Inflammatory macrophage (primary cell): ENCODE measurements at places on chromosomes 12 and 14.

DNA sequence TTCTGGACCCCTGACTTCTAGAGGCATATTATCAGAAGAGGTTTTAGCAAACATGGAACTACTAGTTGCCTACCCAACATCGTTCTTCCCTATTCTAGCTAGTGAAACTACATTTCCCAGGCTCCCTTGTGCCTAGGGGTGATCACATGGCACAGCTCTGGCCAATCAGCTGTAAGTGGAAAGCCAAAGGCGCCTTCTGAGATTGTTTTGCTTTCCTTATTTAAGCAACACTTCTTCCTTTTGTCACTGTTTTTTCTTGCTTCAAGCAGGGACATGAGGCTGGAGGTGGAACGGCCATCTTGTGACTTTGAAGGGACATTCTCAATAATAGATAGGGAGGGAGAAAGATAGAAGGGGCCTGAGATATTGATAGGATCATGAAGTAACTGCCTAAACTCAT lies 136.7 kb downstream of the ZNF664 start:
- peak; percentile 40 for DNase-seq

- DNase-seq, result no peak
Measured at GRCh38 chr14:94460631-94461416, 8.2 kb upstream of the SERPINA11 start.

- DNase-seq, result no peak
Measured at GRCh38 chr14:103286460-103286859, 47.6 kb upstream of the EIF5 start.

- no peak for DNase-seq
Measured at GRCh38 chr12:212715-213526, 1.0 kb downstream of the SLC6A12 start.

DNA sequence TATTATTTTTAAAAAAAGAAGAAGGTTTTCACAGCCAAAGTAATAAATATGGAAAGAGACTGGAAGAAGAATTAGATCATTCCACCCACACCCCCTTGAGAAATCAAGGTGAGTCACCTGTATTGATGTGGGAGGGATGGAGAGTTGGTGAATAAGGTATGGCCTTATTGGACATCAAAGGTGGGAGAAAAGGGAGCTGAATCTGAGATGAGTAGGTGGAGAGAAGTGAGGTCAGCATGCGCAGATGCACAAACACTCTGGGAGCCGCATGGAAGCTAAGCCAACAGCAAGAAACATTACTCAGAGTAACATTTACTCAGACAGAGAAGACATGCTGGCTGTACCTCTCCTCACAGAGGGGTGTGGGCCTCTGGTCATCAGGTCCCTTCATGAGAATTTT lies 113.1 kb upstream of the FOXG1 start:
- no peak for DNase-seq

DNA sequence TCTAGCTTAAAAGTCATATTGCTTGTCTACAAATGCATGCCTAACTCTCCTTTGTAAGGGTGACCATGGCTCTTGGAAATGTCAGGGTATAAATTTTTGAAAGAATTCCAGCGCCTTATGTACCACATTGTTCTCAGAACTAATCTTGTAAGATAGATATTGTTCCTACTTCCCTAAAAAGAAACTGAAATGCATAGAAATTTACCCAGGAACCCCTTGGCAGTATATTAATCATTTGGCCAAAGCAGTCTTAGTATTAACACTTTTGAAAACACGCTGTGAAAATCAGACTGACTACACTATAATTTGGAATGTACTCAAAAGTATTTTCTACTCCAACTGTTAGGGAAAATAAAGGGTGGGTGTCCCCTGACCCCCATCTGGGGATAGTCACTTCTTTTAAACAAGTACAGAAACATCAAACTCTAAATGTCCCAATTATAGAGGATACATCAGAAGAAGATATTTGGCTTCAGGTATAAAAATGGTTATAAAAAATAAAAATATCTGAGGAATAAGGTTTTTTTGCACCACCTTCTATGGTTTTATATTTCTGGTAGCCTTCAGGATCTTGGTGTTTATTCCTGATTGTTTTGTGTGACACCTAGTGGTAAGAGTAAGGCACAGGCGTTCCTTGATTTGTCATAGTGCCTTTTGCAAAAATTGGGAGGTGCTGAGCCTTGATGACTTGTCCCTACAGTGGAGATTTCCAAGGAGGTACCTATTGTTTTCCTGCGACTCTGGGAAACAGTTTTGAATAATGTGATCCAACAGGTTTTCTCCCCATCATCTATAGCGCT lies 2.2 kb upstream of the NFKBIA start:
- DNase-seq, result peak; percentile 77

GRCh38 chr12:85617307-85618091 lies 218.7 kb downstream of the RASSF9 start:
- DNase-seq, result no peak

- DNase-seq, result no peak
Measured at GRCh38 chr12:11564984-11565651, 84.4 kb upstream of the ETV6 start.

DNA sequence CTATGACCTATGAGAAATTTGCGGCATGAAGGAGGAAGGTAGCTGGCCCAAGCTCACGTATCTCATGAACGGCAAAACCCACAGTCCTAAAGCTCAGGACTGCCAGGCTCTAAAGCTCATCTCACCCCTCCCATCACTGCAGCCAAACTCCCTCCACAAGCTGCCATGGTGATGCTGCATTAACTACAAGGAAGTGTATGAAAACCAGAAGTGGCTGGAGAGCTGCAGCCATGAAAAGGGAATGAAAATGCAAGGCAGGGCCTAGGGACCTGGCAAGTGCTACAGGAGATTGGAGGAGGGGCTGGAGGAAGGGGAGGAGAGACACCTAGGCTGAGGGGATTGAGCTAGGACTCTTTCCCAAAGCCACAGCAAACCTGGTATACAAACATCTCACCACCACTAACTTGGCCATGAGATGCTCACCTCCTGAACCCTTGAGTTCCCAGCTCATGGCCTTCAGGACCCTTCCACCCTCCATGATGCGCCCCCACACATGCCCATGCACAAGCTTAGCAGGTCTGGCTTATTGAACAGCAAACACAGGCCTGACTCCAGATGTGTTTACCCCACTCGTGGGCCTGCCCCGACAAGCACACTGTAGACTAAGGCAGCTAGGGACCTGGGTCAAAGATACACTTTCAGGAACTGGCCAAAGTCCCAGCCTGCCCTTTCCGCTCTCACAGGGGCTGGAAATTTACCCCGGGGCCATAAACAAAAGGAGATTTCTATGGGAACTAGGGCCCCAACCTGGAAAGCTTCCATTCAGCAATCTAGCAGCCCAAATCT lies 42.0 kb downstream of the LTBP2 start:
- peak; percentile 33 for DNase-seq

GRCh38 chr12:89448526-89448925 lies 76.1 kb downstream of the GALNT4 start:
- DNase-seq, result no peak

DNA sequence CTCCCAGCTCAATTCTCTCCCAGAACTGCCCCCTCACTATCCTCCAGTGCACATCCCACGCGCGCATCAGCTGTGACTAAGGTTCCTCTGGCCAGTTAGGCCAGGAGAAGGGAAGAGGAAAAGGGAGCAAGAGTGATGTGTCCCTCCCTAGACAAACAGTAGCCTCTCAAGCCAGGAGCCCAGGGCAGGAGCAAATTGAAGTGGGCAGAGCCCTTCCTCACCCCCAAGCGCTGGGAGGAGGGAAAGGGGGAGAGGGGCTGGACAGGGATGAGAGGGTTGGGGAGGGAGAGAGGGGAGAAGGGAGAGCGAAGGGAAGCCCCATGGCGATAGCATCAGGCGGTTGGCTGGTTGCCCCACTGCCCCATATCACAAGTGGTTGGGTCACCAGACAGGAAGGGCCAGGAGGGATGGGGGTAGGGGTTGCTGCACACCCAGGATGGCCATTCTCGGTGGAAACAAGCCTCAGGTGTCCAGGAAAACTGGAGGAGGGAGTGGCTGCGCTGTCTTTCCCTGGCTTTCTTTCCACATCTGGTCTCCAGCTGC lies 1.1 kb downstream of the CD63 start:
- peak; percentile 84 for DNase-seq

DNA sequence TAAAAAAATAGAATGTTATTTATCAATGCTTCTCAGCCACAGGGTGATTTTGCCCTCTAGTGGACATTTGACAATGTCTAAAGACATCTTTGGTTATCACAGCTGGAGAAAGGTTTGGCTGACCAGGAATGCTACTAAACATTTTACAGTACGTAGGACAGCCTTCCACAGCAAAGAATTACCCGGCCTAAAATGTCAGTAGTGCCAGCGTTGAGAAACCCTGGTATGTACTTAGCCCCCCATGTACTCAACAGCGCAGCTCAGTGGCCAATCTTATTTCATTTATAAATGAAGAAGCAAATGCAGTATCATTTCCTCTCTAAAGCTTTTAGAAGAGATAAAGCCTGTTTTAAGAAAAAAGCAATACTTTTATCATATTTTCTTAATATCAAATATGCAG lies 5.8 kb downstream of the MARK3 start:
- DNase-seq, result peak; percentile 58

GRCh38 chr12:119786539-119786938 lies 90.6 kb downstream of the CIT start:
- no peak for DNase-seq

DNA sequence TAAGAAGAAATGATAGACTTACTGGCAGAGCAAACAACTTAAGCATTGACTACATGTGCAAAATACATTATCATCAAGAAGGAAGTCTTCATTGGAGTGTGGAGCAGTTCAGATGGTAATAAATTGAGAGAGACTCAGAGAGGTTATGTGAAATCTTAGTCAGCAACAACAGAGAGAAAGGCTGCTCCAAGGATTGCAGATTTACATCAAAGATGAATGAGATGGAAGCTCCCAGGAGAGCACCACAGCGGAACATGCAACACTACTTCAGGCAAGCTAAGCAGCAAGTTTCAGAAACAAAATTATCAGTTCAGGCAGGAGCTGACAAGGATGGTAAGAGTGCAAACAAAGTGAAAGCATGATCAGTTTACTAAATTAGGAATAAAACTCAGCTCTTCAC lies 882.3 kb downstream of the LRFN5 start:
- no peak for DNase-seq

GRCh38 chr12:52879394-52880351 lies 25.2 kb downstream of the KRT8 start:
- peak; percentile 74 for DNase-seq

DNA sequence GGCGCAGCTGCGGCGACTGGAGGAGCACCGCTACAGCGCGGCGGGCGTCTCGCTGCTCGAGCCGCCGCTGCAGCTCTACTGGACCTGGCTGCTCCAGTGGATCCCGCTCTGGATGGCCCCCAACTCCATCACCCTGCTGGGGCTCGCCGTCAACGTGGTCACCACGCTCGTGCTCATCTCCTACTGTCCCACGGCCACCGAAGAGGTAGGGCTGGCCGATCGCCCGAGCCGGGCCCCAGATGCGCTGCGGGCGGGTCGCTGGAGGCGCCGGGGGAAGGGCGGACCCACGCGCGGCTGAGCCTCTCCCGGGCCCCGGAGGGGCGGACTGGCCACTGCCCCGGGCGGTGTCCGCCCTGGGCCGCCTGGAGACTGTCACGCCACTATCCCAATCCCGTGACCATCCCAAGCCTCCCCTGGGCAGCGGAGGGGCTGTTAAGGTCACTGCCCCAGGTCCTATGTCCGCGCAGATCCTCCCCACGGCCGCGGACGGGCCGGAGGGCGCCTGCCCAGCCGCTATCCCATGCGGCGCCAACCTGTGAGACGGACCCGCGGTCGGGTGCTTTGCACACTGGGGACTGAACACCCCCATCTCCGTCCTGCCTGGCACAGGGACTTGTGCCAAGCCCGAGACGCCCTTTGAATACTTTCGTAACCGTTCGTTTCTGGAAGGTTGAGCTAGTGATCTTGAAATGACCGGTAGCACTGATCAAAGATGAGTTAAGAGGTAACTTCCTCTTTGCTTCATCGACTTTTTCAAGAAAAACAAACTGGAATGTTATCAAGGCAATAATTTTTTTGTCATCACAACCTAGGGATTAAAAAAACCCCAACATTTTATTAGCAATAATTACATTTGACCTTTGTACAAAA lies 725 bp downstream of the CHPT1 start:
- DNase-seq, result peak; percentile 31

DNA sequence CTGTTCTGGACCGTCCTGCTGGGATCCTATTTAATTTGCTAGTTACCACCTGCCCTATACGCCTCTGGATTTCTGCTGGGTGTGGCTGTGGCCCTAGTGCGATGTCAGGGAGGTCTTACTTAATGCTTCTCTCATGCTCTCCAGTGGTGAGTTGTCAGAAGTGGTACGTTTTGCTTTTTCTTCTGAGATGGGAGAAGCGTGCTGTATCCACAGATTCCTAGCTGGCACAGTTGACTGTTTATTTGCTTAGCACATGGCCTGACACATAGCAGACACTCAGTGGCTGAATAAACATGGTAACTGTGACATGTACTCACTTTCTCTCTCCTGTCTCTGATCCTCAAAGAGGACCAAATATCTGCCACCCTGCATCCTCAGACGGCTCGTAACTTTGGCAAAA lies 107.3 kb downstream of the CACNA1C start:
- DNase-seq, result no peak

GRCh38 chr12:67927324-67927723 lies 61.9 kb upstream of the IFNG-AS1 start:
- no peak for DNase-seq

DNA sequence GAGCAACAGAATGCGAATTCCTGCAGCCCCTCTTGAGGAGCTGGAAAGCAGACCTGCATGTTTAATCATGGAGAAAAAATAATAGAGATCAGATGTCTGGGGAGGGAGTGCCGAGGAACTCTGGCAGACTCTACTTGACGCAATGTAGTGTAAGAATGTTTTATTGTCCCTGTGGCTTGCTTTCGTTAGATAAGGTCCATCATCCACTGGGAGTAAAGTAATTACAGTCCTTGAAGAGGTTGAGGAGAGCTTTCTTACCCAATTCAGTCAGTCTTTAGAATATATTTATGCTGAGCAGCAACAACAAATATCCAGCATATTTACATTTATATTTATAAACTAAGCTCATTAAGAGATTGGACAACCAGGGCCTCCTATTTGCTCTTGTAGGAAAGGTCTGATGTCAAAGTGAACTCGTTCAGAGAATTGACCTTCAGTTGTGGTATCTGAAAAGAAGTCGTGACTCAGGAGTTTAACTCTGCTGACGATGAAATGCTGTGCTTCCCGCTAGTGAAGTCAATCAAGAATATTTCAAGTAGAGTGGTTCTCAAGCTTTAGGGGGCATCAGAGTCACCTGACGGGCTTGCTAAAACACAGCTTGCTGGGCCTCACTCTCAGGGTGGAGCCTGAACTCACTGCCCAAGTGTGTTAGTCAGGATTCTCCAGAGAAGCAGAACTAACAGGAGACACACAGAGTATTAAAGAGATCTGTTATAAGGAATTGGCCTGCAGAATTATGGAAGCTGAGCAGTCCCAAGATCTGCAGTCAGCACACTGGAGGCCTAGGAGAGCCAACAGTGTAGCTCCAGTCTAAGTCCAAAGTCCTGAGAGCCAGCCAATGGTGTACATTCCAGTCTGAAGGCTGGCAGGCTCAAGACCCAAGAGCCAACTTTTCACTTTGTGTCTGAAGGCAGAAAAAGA lies 139.3 kb upstream of the LMNTD1 start:
- no peak for DNase-seq

GRCh38 chr14:93153121-93153520 lies 31.6 kb downstream of the MOAP1 start:
- DNase-seq, result peak; percentile 52

- no peak for DNase-seq
Measured at GRCh38 chr14:68135566-68135965, 316.0 kb downstream of the RAD51B start.
